Hippocampal formation (tissue), 2 donors: ENCODE measurements at places on chromosomes 1 and 21.

DNA sequence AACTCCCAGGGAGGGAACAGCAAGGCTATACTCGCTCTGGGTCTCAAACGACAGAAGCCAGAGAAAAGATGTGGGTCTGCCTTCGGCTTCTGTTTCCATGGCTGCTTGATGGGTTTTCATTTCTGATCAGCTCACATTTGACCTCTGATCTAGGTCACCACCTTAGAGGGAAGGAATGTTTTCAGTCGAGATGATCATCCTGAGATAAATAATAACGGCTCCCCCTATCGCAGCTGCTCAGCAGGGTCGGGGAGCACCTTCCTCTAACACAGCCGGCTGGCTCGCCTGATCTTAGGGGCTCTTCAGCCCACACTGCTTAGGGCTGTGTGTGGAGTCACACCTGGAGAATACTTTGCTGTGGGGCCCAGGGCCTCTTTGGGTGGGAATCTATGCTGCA lies 53.1 kb upstream of the ZNF648 start:
- DNase-seq = no peak

DNA sequence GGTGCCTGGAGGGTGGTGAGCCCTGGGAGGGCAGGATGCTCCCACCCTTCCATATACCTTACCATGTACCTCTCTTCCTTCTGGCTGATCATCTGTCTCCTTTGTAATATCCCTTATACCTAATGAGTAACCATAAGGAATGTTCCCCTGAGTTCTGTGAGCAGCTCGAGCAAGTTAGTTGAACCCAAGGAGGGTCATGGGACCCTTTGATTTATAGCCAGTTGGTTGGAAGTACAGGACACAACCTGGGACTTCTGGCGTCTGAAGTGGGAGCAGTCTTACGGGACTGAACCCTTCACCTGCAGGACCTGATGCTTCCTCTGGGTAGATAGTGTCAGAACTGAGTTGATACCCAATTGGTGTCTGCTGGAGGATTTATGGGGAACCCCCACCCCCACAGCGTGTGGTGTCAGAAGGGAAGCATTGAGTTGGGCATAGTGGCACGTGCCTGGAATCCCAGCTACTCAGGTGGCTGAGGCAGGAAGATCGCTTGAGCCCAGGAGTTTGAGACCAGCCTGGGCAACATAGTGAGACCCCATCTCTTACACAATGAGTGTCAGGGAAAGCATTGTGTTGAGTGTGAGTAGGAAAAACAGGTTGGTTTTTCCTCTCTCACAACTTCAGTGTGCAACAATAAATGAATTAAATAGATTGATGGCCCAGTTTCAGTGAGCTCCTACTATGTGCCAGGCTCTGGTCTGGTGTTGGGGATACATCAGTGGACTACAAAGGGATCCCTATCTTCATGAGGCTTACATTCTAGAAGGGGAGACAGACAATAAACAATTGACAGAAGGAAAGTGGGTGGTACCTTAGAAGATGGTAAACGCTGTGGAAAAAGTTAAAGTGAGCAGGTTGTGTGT lies 16.0 kb downstream of the DNAJC16 start:
- no peak for DNase-seq

- DNase-seq = peak; percentile 8
Measured at GRCh38 chr1:55575571-55576279, 360.6 kb upstream of the USP24 start.

DNA sequence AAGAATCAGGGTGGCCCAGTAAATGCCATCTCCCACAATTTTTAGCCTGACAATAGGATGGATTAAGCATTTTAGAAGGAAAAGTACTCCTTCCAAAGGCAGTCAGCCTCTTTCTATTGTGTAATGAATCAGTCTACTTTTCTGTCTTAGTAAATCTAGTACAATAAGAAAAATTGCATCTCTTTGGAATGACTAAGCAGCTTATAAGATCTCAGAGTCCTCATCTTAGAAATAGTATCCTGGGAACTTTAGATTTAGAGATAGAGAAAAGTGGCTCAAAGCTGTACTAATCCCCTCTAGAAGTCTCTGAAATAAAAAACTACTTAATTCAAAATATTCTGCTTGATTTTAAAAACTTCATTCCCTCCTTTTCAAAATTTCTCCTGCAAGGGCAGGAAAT lies 81.4 kb downstream of the SLC44A5 start:
- no peak for DNase-seq

- DNase-seq = no peak
Measured at GRCh38 chr1:208207388-208208131, 36.6 kb downstream of the PLXNA2 start.

DNA sequence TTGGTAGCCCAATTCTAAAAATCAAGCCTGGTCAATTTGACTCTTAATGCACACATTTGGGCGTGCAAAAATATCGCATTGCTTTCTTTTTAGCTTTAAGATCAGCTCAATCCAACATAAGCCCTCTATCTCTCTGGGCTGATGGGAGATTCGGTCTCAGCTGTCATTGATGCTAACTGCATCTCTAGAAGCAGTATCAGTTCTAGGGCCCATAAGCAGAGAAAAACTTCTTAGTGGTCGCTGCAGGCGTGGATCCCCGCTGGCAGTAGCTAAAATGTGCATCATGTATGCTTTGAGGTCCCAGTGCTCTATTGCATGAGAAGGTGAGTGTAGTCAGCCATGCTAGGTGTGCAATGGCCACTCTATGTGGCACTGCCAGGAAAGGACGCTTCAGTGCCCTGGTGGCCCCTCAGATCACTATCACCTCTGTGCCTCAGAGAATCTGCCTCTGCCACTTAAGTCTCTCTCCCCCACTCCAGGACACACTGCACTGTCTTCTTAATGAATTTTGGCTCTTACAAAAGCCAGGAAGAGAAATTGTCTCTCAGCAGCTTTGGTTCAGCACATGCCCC lies 79.7 kb upstream of the GADD45A start:
- no peak for DNase-seq
